ENCODE measurements at places on chromosomes 5 and 9.

DNA sequence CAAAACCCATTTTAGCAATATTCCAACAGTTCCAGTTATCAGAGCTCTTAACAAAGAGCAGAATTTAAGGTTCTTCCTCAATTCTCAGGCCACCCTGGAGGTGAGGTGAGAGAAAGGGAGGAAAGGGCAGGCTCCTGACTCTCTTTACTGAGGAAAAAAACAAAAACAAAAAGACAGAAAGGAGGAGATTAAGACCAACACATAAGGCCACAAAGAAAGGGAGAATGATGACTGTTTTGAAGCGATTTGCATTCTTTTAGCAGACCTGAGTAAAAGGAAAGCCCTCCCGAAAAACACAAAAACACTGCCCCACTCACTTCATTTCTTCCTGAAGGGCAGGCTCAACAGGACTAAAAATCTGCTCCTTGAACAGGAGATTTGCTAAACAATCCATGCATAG, 300.5 kb downstream of the ARL15 start:
- no peak for DNase-seq

DNA sequence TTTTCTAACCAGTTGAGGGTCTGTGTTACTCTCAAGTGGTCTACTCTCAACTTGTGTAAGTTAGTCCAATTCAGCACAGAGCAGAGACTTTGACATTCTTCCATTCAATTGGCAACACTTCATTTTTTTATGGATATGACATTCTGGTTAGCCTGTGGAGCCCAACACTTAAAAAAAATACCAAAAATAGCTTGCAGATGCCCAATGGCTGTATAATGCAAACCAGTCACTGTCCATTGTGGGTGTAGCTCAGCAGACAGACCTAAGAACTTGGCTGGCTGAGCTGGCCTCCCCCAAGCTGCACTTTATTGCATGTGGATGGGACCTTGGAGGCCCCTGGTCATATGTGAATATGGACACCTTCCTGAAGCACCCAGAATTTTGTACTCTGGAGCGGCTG, 103.2 kb downstream of the DPYSL3 start:
- no peak for DNase-seq

GRCh38 chr5:80343067-80343466, 23.3 kb downstream of the SPZ1 start:
- no peak for DNase-seq

- DNase-seq: no peak
Measured at GRCh38 chr5:109922381-109922995, 232.8 kb downstream of the MAN2A1 start.

DNA sequence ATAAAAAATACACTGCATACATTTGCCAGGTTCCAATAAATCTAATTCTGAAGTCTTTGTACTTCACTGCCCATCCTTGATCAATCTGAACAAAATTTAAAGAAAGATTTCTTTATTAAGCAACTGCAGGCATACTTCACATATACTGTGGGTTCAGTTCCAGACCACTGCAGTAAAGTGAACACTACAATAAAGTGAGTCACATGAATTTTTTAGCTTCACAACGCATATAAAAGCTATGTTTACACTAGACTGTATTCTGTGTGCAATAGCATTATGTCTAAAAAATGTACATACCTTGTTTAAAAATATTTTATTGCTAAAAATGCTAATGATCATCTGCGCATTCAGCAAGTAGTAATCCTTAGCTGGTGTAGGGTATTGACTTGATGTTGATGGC, 52.1 kb downstream of the SSBP2 start:
- DNase-seq: no peak

DNA sequence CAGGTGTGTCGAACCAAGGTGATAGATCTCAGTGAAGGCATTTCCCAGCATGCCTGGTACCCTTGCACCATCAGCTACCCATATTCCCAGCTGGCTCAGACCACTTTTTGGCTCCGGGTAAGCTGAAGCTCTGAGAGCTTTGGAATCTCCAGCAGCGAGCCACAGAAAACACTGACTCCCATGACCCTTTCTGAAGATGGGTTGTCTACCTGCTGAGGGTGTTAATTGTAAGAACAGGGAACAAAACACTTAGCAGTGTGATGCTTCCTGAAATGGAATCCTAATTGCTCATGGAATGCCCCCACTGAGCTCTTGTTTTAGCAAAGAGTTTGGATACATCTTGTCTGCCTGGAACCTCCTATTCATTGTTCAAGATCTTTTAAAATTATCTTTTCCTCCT, 177.7 kb downstream of the PAPPA start:
- DNase-seq: no peak

DNA sequence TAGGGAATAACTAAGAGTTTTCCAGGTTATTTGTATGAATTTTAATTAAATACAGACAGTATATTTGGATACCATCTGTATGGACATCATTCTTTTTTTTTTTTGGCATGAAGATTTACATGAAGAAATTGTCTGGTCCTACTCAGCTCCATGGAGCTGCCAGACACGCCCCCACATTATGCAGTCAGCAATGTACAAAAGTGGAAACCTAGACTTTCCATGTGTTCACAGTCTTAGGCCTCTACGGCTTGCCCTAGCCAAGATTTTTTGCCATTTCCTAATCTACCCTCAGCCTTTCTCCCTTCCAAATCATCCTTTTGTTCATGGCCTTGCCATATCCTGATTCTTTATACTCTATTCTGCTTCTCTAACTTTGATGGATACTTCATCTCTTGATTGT, 207.1 kb downstream of the SGCD start:
- DNase-seq: no peak

GRCh38 chr9:129704807-129705206, 39.4 kb downstream of the PRRX2 start:
- no peak for DNase-seq

DNA sequence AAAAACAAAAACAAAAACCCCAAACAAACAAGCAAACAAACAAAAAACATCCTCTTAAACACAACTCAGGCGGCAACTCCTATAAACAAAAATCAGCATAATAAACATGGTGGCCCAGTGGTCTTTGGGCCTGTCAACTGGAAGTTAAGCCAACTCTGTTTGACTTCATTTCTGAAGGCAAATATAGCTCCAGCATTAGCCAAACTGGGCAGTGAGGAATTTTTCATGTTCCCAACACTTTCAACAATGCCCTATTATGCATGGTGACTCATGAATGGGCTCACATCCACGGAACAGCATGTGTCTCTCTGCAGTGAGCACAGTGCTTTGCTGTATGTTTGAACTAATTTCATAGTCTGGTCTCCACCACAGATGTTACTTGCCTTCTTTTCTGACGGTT, 143.9 kb upstream of the STC2 start:
- DNase-seq: no peak

GRCh38 chr9:107737987-107738743, 248.6 kb upstream of the KLF4 start:
- no peak for DNase-seq

DNA sequence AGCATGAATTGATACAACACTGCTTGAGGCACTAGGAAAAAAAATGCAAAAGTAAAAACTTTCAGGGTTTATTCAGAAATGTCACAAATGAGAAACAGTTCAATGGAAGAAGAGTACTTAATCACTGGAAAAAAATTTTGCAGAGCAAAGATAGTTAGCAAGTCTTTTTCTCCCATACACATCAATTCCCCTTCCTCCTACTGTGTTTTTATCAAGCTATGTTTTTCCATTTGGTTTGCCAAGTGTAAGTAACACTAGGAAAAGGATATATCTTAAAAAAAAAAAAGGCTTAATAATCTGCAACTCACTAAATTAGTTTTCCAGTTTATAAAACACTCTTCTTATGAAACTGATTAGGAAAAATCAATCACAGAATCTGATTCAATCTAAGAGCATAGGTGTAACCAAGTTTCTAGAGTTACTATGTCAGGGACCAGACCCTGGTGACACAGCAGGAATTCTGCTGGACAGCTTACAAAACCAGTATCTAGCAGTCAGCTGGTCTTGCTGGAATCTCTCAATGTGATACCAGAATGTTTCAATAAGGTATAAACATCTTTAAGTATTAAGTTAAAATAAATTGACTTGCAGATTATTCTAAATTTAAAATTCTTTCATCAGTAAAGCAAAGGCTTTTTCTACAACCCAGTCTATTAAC, 34.7 kb downstream of the RNF145 start:
- DNase-seq: no peak

GRCh38 chr5:90921418-90921973, 362.9 kb downstream of the ADGRV1 start:
- DNase-seq: no peak

- DNase-seq: no peak
Measured at GRCh38 chr5:31626604-31627234, 12.2 kb upstream of the PDZD2 start.

- DNase-seq: no peak
Measured at GRCh38 chr9:99181621-99182020, 40.1 kb downstream of the ALG2 start.

GRCh38 chr9:5389109-5389732, 48.5 kb downstream of the PLGRKT start:
- DNase-seq: peak; percentile 24

GRCh38 chr5:132238169-132238744, 10.6 kb upstream of the P4HA2 start:
- no peak for DNase-seq

DNA sequence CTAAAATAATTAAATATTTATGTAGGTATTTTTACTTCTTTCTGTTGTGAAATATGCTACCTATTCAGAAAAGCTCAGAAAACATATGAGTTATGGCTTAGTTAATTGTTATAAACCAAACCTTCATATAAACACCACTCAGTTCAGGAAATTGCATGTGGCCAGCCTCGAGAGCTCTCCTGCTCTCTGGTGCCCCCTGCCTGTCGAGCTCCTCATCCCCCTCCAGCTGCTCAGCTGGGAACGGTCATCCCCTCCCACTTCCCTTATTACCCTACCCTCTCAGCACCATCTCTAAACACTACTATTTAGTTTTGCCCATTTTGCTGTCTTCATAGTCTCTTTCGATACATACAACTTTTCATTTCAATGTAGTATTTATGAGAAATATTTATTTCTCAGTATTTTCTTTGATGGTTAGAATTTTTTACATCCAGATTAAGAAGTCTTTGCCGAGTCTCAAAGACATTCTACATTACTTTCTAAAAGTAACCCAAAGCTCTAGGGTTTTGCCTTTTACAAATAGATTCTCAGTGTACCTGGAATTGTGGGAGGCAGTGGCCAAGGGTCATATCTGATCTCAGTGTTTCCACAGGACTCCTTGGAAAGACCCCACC, 51.2 kb upstream of the SEMA4D start:
- peak; percentile 59 for DNase-seq

- DNase-seq: no peak
Measured at GRCh38 chr9:36424289-36425055, 24.4 kb upstream of the RNF38 start.

- no peak for DNase-seq
Measured at GRCh38 chr5:128842241-128842640, 123.0 kb upstream of the SLC27A6 start.

DNA sequence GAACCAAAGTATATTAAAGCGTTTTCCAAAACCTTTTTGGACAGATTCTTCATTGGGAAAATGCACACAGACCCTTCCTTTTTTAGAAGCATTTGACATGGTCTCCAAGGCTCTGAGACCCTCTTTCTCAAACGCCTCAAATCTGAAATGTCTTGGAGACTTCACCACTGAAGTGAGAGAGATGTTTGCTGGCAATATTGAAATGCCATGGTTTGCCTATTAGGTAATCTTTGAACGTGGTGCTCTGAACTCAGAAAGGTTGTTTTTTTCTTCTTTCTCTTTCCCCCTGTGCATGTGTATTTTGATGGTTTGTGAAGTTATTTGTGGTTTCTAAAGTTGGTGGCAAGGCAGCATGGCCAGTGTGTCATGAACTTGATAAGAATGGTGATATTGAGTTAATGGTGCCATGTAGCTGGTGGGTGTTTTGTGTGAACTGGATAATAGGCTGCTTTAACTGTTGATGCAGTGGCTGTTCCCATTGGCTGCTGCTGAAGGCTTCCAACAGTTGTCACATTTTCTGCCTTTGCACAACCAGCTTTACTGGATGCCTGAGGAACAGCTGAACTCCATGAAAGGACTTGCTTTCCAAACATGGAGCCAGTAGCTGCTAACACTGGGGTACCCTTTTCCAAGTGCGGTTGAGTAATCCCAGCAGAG, 1.7 kb downstream of the PALM2AKAP2 start:
- DNase-seq: no peak

DNA sequence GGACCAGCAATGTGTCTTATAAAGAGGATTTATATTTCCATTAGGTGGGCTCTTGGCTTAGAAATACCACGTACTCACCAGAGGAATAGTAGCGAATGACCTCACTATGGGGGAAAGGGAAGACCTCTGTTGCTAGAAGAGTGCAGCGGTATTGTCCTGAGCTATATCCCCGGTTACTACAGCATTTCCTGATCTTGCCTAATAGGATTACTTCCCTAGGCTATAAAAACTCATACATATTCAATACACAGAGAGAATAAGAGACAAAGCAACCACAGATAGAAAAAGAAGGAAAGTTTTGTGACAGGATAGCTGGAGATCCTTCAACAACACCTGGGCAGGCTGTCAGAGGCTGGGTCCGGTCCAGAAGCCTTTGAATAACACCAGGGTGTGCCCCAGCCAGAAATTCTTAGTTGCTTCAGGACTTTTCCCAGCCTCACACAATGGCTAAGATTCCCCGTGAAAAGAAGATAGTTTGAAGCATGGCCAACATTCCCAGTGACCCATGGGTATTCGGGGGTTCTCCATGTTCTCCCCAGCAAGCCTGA, 85.4 kb downstream of the TRIM36 start:
- DNase-seq: no peak

GRCh38 chr5:170597109-170597751, 93.4 kb downstream of the KCNIP1 start:
- no peak for DNase-seq

- DNase-seq: no peak
Measured at GRCh38 chr5:126389179-126389578, 34.0 kb upstream of the GRAMD2B start.

GRCh38 chr5:177496727-177497291, 595 bp downstream of the PDLIM7 start:
- DNase-seq: no peak

GRCh38 chr5:177162379-177162778, 28.8 kb downstream of the NSD1 start:
- DNase-seq: no peak

GRCh38 chr9:6931913-6932312, 174.1 kb downstream of the KDM4C start:
- no peak for DNase-seq

GRCh38 chr5:18203296-18203695, 569.0 kb downstream of the TAF11L14 start:
- no peak for DNase-seq

GRCh38 chr5:18465833-18466681, 831.8 kb downstream of the TAF11L14 start:
- DNase-seq: peak; percentile 44
